ENCODE measurements at places on chromosomes 5 and 9.

DNA sequence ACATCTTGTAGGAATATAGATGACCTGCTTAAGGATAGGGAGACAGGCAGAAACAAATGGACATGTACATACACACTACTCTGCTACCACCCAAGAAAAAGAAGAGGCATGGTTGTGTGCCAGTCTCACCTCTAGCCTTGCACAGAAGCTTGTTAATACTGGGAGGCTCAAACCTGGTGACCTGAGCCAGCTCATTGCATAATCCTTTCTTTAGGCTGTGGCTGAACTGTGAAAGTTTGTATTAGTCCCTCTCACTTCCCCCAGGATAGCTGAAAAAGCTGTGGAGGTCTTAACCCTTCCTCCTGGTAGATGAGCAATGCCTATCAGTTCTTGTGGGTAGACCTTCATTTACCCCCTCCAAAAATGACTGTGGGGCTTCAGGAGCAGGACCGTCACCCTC is 28.7 kb downstream of the TPD52L3 start:
- no peak for DNase-seq

- no peak for DNase-seq
Observed at GRCh38 chr9:86925686-86926085, 21.6 kb downstream of the GAS1 start.

DNA sequence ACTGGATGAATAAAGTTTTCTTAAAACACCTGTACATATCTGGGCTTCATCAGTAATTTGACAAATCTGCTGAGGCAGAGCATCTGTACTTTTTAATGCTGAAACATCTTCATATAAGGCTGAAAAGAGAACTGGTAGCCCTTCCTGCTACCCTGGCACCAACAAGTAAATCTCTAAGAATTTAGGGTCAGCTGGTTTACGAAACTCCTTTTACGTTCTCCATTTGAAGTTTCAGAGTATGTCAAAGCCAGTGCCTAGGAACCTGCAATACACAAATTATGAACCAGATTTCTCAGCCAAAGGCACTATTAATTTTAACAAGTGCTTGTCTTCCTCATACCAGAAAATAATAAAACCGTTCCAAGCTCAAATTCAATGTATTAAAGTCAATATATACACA is 3.8 kb downstream of the ZFAND5 start:
- DNase-seq: no peak

DNA sequence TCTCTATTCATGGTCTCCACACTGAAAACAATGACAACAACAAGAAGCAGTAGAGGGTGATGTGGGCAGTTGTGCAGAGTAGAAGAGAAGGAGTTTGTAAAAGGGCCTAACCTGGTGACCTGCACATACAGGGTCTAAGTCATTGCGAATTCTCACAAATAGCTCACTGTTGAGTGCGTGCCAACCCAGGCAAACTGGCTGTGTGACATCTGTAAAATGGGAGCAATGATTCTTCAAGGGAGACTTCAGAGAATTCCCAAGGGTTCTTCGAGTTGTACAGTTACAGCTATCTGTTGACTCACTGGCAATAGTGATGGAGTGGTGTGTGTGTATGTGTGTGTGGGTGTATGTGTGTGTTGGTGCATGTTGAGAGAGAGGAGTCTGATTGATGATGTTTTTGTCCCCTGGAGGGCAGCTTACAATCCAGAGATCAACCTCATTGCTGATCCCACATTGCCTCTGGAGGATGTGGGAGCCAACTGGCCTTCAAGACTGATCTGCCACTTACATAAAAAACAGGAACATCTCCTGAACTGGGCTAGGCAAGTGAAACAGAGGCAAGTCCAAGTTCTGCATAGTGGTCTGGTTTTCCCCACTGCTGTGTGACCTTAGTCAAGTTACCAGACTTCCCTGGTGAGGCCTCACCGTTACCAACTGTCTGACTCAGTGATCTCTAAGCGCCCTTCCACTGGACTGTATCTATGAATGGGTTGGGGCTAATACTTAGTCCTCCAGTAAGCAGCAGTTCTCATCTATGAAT is 3.2 kb downstream of the FAT2 start:
- DNase-seq: no peak

- no peak for DNase-seq
Observed at GRCh38 chr9:68619072-68619471, 78.4 kb upstream of the TMEM252 start.

GRCh38 chr5:81389025-81389424 is 4.9 kb downstream of the ACOT12 start:
- no peak for DNase-seq

DNA sequence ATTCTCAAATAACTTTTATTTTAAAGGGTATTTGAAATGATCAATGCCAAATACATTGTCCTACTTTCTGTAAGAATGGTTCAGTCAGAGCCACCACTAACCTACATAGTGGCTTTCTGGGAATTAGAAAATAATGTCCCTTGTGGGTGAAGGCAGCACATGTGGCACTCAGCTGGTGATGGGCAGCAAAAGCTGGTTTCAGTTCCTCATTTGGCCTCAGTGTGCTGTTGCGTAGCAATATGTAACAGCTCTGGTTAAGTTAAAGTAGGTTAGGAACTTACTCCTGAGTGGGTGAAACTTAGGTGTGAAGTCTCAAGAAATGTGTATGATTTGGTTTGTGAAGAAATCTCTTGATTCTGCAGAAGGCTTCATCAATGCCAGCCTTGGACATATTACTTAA is 99.6 kb upstream of the SPEF2 start:
- no peak for DNase-seq

- no peak for DNase-seq
Observed at GRCh38 chr5:78275998-78276543, 18.4 kb downstream of the AP3B1 start.

GRCh38 chr5:168603746-168604145 is 24.6 kb upstream of the PANK3 start:
- DNase-seq: no peak

- no peak for DNase-seq
Observed at GRCh38 chr5:74441616-74442015, 198.9 kb downstream of the ENC1 start.

GRCh38 chr9:2359891-2360471 is 261.6 kb upstream of the VLDLR start:
- DNase-seq: no peak

DNA sequence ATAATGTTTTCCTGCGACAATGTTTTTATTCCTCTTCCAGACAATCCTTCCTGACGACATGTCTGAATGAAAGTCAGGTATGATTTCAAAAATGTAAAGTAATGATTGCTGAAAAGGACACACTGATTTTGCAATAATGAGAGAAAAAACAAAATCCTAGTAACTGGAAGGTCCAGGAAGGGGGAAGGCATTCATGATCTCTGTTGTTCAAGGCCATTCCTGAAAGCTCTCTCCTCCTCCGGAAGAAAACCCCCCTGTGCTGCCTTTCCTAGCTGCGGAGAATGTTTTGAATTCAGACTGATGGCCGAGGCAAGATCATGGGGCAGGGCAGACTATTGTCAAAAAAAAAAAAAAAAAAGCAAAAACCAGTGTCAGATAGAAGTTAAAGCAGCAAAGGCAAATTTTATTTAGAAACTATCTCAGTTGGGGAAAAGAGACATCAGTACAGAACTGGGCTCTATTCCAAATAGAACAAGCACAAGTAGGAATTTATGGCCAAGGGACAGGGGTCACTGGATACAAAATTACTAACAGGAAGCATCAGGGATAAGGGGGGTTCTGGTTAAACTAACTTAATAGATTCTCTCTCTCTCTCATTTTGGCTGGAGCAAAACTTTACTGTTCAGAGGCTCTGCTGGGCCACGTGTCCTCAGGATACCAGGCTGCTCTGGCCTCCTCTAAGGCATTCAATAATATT is 36.5 kb upstream of the CTSV start:
- DNase-seq: no peak

DNA sequence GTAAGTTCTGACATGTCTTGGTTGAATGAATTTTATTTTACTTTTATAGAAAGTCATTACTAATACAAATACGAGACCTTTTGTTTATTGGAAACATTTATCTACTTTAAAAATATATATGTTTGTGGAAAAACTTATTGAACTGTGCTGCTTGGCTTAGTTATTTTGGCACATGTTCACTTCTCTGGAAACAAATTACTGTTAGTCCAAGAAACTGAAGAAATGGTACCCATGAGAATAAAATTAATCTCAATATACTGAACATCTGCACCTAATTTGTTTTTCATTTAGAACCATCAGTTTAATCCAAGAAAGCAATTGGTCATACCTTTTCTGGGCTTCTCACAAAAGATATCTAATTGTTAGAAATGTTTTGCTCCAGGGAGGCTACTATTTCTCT is 32.2 kb downstream of the INVS start:
- DNase-seq: no peak

Measured in stimulated activated CD4-positive, alpha-beta T cell treated with anti-CD3 and anti-CD28 coated beads, TNF-alpha, amount 100 ng/mL, for 1 hour (primary cell).